RPMI8226 (cell line): ENCODE measurements at places on chromosomes 13 and 19.
A peak's percentile ranks its signal among the peaks of the same experiment; 100 is the strongest.

DNA sequence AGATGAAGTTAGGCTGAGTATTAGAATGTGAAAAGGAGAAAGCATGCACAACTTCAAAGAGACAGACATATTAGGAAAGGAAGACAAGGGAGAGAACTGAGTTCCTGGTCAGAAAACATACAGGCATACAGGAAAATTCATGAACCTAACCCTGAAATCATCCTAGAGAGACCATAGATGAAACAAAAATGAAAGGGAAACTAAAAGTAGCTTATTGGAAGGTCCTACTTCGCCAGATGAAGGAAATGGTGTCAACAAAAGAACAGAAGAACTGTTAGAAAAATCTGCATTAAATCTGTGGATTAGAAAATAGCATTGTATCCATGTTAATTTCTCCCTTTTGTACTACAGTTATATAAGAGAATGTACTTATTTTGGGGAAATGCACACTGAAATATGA lies 169.0 kb upstream of the UFM1 start:
- DNase-seq, result no peak

GRCh38 chr19:7603919-7604318 lies 8.3 kb downstream of the CAMSAP3 start:
- DNase-seq, result no peak

- DNase-seq, result no peak
Observed at GRCh38 chr13:112624040-112624439, 36.1 kb upstream of the TUBGCP3 start.

DNA sequence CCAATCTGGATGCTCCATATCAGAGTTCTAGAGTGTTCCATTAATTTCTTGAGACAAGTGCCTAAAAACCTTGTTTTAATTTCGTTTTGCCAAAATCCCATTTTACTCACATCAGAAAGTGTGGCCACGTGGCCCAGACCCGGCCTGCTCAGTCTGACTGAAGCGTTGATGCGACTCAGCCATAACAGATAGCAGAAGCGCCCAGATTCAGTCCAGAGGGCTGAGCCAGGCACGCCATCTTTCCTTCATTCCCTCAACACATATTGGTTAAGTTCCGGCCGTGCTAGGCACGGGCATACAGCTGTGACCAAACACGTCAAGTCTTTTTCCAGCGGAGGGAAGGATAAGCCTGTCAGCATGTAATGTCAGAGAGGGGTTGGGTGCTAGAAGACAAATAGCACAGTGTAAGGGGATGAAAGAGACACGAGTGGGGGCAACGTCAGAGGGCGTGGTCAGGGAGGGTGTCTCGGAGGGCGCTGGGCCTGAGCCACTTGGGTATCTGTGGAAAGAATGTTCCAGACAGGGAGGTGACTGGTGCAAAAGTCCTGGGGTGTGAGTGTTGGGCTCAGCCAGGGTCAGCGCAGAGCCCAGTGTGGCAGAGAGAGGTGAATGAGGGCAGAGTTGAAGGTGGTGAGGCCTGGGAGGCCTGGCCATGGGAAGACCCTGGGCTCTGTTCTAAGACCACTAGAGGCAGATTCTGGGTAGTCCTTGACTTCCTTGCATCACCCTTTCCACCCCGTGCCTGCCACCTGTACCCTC lies 3.1 kb downstream of the F10 start:
- DNase-seq, result no peak

- no peak for DNase-seq
Observed at GRCh38 chr13:113902481-113902880, 38.6 kb upstream of the GAS6 start.

DNA sequence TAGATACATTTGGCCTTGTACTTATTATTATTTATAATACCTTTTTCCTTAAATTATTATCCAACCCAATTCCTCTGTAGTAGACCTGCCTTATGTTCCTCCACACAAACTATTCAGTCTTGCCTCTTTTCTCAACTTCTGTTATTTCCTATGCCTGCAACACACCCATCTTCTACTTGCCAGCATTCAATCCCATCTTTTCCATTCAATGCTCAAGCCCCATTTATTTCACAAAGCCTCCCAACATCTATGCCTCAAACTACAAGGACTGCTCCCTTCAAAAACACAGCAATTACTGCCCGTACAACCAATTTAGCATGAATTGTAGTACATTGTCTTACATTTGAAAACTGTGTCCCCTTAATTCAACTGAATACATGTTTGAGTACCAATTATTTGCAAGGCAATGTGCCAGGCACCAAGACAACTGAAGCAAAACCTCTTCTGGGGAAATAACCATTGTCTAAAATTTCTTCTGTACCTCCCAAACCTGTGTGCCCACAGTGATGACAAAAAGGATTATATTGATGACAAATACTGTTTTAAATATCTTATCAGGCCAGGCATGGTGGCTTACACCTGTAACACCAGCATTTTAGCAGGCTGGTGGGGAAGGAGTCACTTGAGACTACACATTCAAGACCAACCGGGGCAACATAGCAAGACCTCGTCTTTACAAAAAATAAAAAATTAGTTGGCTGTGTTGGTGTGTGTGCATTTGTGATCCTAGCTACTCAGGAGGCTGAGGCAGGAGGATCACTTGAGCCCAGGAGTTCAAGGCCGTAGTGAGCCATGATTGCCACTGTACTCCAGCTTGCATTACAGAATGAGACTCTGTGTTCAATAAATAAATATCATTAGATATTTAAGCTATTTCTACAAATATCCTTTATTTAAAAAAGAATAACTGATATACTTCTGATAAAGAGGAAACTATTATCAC lies 35.1 kb downstream of the ELF1 start:
- no peak for DNase-seq

DNA sequence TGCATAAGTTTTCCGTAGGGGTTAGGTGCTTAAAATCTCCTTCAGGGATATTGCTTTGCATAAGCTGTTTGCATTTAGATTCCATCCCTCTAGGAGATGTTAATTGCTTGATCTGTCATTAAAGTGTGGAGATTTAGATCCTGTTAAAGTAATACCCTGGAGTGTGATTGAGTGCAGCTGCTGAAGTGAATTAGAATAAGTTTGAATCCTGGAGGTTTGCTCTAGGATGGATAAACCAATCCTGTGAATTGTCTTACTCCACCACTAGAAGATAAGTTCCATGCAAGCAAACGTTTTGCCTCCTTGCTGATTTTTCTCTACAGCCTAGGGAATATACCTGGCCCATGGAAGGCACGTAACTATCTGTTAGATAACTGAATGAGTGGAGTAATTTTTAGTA lies 1487.2 kb upstream of the PRR20A start:
- no peak for DNase-seq

- DNase-seq, result peak; percentile 38
Observed at GRCh38 chr19:16293118-16294091, 31.2 kb upstream of the KLF2 start.

GRCh38 chr19:16739546-16739945 lies 19.9 kb downstream of the NWD1 start:
- peak; percentile 22 for DNase-seq

- peak; percentile 38 for DNase-seq
Observed at GRCh38 chr13:114263578-114263977, 17.8 kb upstream of the UPF3A start.

DNA sequence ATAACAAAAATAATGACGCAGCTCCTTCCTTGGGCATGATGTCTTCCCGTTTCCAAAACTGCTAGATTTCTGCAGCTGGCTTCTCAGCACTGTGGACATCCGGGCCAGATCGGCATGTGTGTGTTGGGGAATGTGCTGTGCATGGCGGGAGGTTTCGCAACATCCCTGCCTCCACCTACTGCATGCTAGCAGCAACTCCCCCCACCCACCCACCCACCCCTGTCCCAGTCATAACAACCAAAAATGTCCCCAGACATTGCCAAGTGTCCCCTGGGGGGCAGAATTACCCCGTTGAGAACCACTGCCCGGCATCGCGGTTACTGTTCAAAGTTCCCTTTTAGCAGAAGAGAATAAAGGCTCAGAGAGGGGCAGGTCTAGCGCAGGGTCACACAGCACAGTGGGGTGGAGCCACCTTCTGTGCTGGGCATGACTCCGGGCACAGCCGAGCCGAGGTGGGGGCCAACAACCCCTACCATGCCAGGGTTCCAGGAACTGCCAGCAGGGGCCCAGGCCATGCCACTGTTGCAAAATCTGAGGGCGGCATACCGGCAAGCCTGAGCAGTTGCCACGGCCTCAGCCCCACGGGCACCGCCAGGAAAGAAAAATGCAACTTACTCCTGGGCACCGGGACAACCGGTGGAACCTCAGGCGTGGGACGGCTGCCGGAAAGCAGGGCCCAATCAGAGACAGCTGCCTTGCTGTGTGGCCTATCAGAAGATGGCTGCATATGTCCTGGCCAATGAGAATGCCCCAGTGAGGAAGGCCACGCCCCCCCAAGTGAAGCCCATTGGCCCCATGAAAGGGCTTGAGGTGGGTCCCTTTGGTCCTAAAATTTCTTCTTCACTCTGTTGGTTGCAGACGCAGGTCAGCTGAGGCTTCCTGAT lies 22.5 kb upstream of the NFIC start:
- peak; percentile 65 for DNase-seq

DNA sequence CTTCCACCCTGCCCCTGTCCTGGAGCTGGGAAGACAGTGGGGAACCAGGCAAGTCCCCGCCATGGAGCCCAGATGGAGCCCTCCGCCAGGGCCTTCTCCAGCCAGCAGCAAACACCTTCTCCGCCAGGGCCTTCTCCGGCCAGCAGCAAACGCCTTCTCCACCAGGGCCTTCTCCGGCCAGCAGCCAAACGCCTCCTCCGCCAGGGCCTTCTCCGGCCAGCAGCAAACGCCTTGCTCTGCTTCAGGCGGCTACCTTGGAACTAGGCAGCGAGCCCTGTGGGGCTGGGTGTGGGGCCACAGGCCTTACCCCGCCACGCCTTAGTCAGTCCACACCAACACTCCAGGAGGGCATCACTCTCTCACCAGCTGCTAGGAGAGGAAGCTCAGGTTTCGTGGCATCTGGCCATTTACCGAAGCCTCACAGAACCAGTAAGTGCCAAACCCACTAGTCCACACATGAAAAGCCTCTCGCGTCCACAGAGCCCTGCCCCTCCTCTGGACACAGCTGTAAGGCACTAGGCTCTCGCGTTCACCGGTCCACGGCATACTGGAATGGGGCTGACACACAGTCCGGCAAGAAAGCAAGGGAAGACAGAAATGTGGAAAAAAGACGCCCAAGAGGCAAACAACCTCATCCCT lies 41.0 kb downstream of the MLLT1 start:
- DNase-seq, result no peak

DNA sequence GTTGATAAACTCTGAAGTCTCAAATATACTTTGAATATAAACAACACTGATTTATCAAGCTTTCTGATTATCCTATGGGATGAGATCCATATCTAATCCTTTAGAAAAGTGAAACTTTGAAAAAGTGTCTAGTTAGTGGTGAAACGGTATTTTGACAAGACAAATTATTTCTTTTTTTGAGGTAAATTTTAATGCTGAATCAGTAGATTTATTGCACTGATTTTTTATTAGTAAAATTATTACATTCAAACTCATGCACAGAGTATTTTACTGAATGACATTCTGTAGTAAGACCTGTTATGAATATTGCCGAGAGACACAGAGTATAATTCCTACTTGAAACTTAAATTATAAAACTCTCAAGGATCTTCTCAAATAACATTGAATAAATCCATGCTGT lies 679.1 kb upstream of the SPRY2 start:
- no peak for DNase-seq

- no peak for DNase-seq
Observed at GRCh38 chr13:93744886-93745285, 518.3 kb downstream of the GPC6 start.

- no peak for DNase-seq
Observed at GRCh38 chr13:107874456-107874855, 340.9 kb downstream of the LIG4 start.

GRCh38 chr19:18992696-18993095 lies 40.6 kb downstream of the SUGP2 start:
- no peak for DNase-seq

- DNase-seq, result peak; percentile 81
Observed at GRCh38 chr19:2049741-2050348, 1.2 kb downstream of the MKNK2 start.

GRCh38 chr13:28541966-28542365 lies 47.0 kb upstream of the FLT1 start:
- DNase-seq, result no peak

DNA sequence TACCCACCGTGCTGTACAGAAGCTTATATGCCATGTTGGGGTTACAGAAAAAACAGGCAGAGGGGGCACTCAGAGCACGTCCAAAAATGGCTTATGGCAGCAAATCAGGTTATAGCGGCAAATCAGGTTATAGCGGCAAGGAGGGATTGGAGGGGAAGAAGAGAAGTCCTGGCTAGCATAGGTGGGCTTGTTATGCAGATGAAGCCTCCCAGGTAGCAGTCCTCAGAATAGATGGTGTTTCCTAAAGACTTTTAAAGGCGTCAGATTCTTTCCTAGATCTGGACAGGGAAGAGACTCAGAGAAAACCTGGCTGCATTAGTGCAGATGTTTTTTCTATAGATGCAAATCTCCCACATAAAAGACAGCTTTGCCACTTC lies 19.8 kb upstream of the PLEKHF1 start:
- DNase-seq, result no peak

- DNase-seq, result no peak
Observed at GRCh38 chr19:33821871-33822270, 25.2 kb downstream of the KCTD15 start.

GRCh38 chr13:107743100-107743499 lies 472.2 kb downstream of the LIG4 start:
- DNase-seq, result no peak

- DNase-seq, result no peak
Observed at GRCh38 chr19:38351865-38352395, 16.3 kb downstream of the CATSPERG start.

DNA sequence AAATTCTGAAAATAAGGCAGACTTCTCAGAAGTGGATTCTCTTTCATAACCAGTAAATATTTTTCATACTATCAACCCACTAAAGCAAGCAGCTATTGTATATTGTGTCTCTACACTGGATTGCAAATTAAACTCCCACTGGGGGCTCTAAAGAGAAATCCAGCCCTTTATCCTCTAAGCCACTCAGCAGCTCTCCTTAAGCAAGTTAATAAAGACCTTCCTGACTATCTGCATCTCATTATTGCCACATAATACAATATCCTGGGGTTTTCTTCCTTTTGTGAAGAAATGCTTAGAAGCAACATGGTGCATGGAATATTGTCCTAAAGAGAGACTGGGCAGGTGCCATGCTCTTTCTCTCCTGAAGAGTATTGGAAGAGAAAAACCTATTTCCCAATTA lies 521.3 kb downstream of the MYO16 start:
- DNase-seq, result no peak

GRCh38 chr13:110393761-110394160 lies 86.7 kb downstream of the COL4A2 start:
- DNase-seq, result no peak
